ENCODE measurements at places on chromosomes 16 and 17.

- no peak for DNase-seq
- peaks cover 29% of the 10 kb centered on the region for H3K4me1 ChIP-seq
- no peaks in the 10 kb centered on the region for H3K27me3 ChIP-seq
- no peak overlapping the region for H3K27ac ChIP-seq
- no peak overlapping the region for H3K4me3 ChIP-seq
Measured at GRCh38 chr16:17446661-17447060, 24.1 kb downstream of the XYLT1 start.

DNA sequence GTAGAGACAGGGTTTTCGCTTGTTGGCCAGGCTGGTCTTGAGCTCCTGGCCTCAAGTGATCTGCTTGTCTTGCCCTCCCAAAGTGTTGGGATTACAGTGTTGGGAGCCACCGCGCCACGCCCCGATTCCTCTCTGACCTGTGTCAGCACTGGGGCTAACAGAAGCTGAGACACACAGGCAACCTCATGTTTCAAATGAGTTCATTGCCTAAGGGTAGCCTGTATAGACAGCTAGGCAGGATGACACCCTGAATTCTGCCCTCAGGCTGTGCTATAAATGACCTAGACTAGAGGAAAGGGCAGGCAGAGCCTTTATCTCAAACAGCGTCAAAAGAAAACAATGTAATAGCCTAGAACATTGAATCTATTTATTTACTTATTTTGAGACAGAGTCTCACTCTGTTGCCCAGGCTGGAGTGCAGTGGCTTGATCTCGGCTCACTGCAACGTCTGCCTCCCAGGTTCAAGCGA, 2.3 kb upstream of the CDK3 start:
- no peak for DNase-seq
- H3K27ac ChIP-seq = no peak overlapping the region
- peaks cover 13% of the 10 kb centered on the region for H3K36me3 ChIP-seq

DNA sequence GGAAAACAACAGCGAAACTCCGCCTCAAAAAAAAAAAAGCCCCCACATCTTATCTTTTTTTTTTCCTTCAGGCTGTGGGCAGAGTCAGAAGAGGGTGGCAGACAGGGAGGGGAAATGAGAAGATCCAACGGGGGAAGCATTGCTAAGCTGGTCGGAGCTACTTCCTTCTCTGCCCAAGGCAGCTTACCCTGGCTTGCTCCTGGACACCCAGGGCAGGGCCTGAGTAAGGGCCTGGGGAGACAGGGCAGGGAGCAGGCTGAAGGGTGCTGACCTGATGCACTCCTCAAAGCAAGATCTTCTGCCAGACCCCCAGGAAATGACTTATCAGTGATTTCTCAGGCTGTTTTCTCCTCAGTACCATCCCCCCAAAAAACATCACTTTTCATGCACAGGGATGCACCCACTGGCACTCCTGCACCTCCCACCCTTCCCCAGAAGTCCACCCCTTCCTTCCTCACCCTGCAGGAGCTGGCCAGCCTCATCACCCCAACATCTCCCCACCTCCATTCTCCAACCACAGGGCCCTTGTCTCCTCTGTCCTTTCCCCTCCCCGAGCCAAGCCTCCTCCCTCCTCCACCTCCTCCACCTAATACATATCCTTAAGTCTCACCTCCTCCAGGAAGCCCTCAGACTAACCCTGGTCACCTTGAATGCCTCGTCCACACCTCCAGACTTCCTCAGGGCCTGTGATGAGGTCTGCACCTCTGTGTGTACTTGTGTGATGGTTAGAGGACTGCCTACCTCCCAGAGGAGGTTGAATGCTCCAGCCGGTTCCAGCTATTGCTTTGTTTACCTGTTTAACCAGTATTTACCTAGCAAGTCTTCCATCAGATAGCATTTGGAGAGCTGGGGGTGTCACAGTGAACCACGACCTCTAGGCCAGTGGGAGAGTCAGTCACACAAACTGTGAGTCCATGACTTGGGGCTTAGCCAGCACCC, 1.2 kb upstream of the HBA1 start:
- peaks cover 46% of the 10 kb centered on the region for H3K27me3 ChIP-seq
- peak overlapping the region; percentile 76 for H3K27ac ChIP-seq
- DNase-seq = no peak

- no peak for DNase-seq
- peaks cover 94% of the 10 kb centered on the region for H3K4me1 ChIP-seq
- no peak overlapping the region for H3K4me3 ChIP-seq
- H3K27ac ChIP-seq = no peak overlapping the region
- H3K27me3 ChIP-seq = no peaks in the 10 kb centered on the region
- peaks cover 7% of the 10 kb centered on the region for H3K36me3 ChIP-seq
Measured at GRCh38 chr17:10048629-10049350, 143.7 kb upstream of the RCVRN start.

DNA sequence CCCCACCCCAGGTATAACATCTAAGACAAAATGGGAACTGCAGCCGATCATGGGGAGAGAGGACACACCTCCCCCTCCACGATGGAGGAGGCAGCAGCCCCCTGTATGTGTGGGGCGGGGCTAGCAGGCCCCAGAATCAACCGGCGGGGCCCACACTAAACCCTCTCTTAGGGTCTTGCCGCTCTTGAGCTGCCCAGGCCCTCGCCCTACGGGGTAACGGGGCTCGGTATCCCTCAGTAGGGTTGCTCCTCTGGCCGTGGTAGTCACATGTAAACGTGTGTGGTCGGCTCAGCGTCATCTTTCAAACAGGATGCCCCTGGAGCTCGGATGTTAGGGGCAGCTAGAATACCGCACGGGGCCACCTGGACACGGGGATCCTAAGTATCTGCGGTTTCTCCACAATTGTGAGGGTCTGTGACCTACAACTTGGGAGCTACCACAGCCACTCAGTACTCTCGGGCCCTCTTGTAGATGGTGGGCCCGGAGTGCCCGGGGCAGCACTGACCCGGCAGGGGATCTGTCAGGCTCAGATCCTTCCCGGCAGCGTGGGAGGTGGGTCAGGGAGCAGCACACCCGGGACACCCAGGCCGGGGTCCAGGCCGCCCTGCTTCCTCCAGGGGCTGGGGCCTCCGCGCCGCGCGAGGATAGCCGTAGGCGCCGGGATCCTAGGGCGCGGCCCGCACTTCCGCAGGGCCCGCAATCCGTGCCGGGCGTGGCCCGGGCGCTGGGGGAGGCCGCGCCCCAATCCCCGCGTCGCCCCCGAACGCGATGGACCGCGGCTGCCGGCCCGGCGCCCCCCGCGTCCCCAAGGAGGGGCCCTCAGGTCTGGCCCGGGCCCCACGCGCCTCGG, 781 bp downstream of the ARHGDIA start:
- H3K36me3 ChIP-seq = peaks cover 34% of the 10 kb centered on the region
- DNase-seq = peak; percentile 34
- H3K27me3 ChIP-seq = no peaks in the 10 kb centered on the region
- H3K4me1 ChIP-seq = peaks cover 36% of the 10 kb centered on the region

DNA sequence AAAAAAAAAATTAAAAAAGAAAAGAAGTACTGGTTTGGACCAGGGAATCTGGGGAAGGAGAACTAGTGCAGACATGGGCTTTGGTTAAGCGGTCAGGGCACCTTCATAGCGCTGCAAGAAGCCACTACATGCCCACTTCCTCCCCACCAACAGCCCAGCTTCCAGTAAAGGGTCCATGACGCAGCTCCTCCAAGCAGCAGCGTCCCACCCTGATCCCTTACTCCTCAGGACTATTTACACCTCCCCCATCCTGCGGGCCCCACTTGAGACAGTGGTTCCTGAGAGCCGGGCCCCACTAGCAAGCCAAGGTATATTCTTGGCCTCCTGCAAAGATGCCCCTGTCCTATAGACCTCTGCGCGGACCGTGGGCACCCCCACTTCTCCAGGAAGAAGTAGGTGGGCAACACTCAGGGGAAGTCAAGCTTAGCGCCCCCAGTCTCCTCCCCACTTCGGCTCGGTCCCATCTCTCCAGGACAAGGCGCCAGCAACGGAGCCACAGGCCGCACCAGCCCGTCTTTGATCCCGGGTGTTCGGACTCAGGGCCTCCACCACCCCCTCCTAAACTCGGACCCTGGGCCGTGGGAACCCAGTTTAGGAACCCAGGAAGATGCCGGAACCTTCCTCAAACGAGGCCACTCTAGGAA, 913 bp upstream of the PRR14 start:
- DNase-seq = peak; percentile 27
- H3K36me3 ChIP-seq = peaks cover 27% of the 10 kb centered on the region

- peak overlapping the region; percentile 14 for H3K27ac ChIP-seq
- peaks cover 9% of the 10 kb centered on the region for H3K4me1 ChIP-seq
- H3K36me3 ChIP-seq = peaks cover 44% of the 10 kb centered on the region
- DNase-seq = no peak
- H3K4me3 ChIP-seq = no peak overlapping the region
Measured at GRCh38 chr16:8685617-8686016, 11.2 kb downstream of the ABAT start.

DNA sequence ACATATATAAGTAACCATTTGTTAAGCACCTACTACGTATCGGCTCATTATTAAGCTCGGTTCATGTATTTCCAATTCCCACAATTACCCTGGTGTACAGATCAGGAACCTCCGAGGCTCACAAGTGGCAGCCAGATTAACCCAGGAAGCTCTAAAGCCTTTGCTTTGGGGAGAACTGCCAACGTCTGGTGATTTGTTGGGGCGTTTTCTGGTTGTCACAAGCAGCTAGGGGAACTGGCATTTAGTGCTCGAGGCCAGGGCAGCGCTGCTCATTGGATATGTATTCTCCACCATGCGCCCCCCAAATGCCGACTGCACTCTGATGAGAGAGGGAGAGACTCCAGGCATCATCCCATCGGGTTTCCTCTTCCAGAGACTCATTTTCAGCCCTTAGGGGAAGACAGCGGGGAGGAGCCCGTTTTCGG, 541 bp downstream of the ZNF18 start:
- H3K36me3 ChIP-seq = peaks cover 2% of the 10 kb centered on the region
- DNase-seq = no peak
- H3K4me3 ChIP-seq = peak overlapping the region; percentile 86
- H3K27me3 ChIP-seq = no peaks in the 10 kb centered on the region

- H3K4me3 ChIP-seq = no peak overlapping the region
- no peaks in the 10 kb centered on the region for H3K4me1 ChIP-seq
- no peaks in the 10 kb centered on the region for H3K36me3 ChIP-seq
Measured at GRCh38 chr16:62276637-62277036, 240.4 kb upstream of the CDH8 start.

- DNase-seq = no peak
- no peak overlapping the region for H3K4me3 ChIP-seq
- peaks cover 4% of the 10 kb centered on the region for H3K36me3 ChIP-seq
- H3K27me3 ChIP-seq = no peaks in the 10 kb centered on the region
- H3K27ac ChIP-seq = no peak overlapping the region
Measured at GRCh38 chr17:64240741-64241347, 22.2 kb downstream of the TEX2 start.

- peaks cover 2% of the 10 kb centered on the region for H3K4me1 ChIP-seq
- H3K27ac ChIP-seq = no peak overlapping the region
- no peaks in the 10 kb centered on the region for H3K27me3 ChIP-seq
- DNase-seq = no peak
Measured at GRCh38 chr16:1933097-1933661, 9.8 kb downstream of the MSRB1 start.

- H3K36me3 ChIP-seq = peaks cover 9% of the 10 kb centered on the region
- peaks cover 5% of the 10 kb centered on the region for H3K4me1 ChIP-seq
- H3K4me3 ChIP-seq = no peak overlapping the region
- no peak for DNase-seq
Measured at GRCh38 chr16:12195296-12195695, 218.8 kb downstream of the SNX29 start.

GRCh38 chr16:53518550-53519416, 15.8 kb upstream of the AKTIP start:
- peak overlapping the region; percentile 62 for H3K4me3 ChIP-seq
- H3K36me3 ChIP-seq = peaks cover 4% of the 10 kb centered on the region
- H3K4me1 ChIP-seq = peaks cover 50% of the 10 kb centered on the region
- peak; percentile 69 for DNase-seq
- H3K27ac ChIP-seq = peak overlapping the region; percentile 88
- H3K27me3 ChIP-seq = no peaks in the 10 kb centered on the region

DNA sequence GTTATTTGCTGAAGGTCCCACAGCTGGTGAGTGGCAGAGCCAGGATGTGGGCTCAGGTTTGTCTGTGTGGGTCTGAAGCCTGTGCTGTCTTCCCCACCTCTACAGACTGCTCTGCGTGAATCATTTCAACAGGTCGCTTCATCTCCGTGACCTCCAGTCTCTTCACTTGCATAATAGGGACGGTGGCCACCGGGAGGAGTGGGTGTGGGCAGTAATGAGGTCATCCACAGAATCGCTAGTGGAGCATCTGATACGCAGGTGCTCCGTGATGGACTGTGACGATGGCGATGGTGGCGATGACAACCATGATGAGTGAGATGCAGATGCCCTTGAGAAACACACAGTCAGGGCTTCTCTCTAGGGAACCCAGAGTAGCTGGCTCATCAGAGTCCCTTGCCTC, 120.2 kb downstream of the RAP1GAP2 start:
- no peak overlapping the region for H3K4me3 ChIP-seq
- no peak overlapping the region for H3K27ac ChIP-seq
- no peaks in the 10 kb centered on the region for H3K36me3 ChIP-seq
- H3K4me1 ChIP-seq = no peaks in the 10 kb centered on the region
- no peak for DNase-seq

Measured in stimulated activated naive B cell treated with anti-CD40 and anti-IgM and Interleukin-4, amounts not matched to agents 10 μg/mL and 1 μg/mL and 100 μg/mL, for 72 hours (primary cell).